ENCODE measurements at places on chromosomes 1 and 21.

DNA sequence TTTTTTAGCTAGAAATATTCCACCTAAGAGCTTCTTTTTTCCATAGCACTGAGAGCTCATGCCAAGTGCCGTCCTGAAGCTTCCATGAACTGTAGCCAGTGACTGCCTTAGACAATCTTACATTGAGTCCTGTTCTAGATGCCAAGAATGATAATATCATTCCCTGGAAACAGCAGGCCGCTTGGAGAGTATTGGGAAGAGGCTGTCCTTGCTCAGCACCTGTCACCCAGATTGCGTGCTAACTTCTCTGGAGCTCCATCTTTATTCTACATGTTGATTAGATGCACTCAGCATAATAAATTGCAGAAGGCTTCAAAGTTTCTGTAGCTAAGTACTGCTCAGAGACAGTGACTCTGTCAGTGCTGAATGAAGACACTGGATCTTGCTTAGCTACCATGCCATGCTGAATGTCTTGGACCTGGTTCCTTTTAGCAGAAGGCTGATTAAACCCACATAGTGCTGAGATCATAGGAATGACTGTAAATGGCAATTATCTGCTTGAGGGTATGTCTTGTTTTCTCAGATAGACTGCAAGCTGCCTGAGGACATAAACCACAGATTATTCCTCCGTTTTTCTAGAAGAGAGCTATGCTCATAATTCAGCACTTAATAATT lies 83.1 kb upstream of the IRF2BP2 start:
- DNase-seq, result no peak

GRCh38 chr1:181216591-181216994 lies 128.1 kb downstream of the IER5 start:
- DNase-seq, result no peak

DNA sequence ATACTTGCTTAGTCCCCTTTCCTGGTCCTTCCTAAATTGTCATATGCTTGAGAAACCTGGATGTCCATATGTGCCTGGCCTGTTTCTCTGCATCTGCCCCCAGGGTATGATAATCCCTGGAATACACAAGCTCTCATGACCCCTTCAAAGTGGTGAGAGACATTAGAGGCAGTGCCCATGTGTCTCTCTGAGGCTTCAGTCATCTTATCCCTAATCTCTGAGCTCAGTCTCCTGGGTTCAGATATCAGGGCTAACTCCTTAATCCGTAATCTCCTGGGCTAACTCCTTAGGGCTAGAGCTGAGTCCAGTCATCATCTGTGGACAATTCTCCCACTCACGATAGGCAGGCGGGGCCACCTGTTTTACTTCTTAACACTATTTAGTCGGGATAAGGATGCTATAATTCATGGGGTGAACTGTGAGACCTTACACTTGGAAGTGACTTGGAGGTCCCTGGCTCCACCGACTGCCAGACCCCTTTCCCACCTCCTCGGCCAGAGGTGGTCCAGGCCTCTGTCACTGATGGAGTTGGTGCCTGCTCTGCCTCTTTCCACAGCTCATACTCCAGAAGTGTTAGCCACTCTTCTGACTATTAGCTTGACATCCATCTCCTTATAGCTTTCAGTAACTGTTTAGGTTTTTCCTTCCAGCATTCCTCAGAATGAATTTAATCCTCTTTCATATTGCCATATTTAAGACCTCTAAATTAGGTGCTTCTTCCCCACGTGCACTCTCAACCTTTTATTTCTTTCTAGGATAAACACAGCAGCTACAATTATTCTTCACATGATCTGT lies 22.7 kb downstream of the CCN1 start:
- no peak for DNase-seq

- DNase-seq, result no peak
These were observed 1510.9 kb downstream of the KCNT2 start for GRCh38 chr1:195097316-195097715.

- no peak for DNase-seq
These were observed 60.4 kb downstream of the CYYR1 start for GRCh38 chr21:26512664-26513063.

DNA sequence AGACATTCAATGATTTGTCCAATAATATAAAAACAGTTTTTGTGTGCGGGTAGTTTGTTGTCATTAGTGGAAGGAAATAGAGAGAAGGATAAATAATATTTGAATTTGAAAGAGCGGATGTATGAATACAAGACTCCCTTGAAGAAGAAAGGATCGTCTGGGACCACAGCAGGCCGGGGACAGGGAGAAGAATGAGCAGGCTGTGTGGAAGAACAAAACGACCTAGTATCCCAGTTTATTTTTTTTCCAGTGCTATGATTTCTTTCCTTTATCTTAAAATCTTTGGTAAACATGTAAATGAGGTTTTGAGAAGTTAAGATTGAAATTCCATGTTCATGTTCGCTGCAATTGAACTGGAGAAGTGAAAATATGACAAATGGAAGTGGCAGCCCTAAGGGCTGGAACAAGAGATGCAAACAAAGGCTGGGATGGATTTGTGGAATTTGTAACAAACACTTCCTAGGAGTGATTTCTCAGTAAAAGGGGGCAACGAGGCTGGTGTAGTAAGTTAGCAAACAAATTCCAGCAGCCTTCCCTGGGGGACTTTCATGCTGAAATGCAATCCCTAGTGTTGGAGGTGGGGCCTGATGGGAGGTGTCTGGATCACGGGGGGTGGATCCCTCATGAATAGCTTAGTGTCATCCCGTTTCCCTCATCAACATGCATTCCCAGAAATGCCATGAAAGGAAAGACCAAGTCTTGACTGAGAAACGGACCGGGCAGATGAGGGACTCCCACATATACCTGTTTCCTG lies 10.2 kb upstream of the IFI16 start:
- DNase-seq, result no peak

DNA sequence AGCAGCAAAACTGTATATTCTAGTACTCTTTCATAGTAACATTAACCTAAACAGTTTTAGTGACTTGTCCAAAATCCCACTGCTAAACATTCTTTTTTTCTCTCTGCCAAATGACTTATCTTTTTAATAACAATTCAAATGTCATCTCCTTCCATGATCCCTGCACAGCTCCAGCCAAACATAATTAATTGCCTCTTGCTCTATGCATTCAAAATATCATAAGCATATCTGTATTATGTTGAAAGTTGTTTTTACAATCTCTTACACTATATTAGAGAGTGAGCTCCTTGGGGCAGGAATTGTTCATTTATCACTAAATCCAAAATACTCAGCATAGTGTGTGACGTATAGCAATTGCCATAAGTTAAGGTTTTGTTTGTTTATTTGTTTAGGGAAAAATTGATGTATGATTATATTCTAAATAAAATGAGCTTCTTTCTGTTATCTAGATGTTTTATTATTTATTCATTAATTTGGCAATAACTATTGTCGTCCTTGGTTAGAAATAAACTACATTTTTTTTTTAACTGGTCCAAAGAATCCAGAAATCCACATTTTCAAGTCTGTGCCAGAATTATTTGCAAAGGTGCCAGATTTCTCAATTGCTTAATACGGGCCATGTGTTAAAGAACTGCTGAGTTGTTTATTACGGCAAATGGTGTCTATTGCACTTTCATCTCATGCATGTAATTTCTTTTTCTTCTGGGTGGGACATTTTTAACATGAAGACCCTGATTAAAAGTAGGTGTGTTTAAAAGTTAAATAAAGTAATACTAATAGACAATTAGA lies 577.2 kb upstream of the ZRANB2 start:
- DNase-seq, result no peak

DNA sequence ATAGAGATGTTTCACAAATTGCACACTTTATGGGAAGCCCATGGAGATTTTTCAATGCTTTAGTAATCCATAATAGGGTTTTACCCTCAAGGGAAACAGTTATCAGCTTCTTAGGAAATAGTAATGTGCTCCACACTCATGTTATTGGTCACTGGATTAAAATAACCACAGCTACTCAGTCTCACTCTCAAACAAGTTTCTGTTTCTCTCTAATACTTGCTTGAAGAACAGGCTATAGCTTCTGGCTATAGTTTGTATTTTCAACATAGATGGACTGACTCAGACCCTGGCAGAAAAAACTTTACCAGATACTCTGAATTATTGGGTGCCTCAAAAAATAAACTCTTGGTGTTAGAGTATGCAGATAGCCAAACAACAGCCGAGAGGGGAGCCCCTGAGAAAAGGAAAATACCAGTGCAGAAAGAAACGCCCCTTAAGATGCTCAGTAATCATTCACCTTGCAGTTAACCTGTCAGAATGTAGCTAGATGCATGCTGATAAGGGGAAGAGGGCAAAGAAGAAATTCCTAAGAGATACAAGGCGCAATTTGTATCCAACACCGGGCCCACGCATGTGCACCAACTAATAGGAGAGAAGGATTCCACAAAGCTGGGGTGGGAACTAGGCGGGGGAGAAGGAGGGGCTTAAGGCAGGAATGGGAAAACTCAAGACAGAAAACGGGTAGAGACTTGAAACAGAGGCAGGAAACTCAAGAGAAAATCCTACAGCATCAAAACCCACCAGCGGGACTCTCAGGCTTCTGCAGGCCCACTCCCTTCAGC lies 30.4 kb upstream of the PDE4B start:
- no peak for DNase-seq

DNA sequence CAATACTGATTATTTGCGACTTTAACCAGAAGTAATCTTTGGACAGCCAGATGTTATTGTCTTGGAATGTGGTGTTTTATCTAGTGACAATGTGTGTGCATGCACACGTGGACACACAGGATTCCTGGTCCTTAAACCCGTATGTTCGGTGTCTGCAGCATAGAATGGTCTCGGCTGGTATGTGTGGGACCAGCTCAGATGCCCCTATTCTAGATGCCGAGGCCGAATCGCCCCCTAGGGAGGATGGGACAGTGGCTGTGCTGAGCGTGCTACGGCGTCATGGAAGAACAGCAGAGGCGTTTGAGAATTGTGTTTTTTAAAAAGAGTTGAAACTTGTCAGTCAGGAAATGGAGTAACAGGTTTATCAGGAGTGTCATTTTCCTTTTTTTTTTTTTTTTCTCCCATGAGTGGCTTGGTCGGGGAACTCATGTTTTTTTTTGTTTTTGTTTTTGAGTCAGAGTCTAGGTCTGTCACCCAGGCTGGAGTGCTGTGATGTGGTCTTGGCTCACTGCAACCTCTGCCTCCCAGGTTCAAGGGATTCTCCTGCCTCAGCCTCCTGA lies 30.1 kb downstream of the SKI start:
- DNase-seq, result no peak
